ENCODE measurements at places on chromosomes 3 and 15.

DNA sequence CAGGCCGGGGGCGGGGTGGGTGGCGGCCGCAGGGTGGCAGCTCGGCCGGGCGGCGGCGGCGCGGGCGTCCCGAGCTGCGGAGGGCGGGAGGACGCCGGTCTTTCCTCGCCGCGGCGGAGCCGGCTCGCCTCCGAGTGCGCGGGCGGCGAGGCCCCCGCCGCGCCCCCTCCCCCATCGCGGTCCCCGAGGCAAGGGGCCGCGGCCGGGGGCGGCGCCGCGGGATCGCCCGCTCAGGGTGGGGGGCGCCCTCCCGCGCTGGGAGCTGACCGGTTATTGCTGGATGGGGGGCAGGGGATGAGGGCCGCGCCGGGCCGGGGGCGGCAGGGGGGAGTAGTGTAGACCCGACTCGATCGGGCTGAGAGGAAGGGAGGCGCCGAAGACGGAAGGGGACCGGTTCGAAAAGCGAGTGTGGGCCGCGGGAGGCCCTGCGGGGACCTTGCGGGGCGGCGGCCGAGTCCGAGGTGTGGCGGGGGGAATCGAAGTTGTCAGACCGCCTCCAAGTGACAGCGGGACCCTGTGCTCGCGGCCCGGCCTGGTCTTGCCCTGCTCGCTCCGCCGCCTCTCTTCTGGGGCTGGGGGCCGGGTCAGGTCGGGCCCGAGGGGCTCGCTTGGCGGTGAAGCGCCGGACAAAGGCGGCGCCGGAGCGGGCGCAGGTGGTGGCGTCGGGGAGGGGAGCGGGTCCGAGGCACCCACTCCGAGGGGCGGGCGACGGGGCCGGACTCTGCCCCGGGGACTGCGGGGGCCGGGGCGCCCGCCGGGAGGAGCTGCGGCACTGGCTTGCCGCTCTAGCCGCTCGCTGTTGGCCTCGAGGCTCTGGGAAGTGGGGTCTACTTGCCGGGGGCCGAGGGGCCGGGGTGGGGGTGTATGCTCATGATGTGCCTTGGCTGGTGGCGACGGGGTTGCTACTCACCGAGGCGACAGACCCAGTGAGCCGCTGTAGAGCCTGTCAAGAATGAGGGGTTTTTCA, 1.1 kb downstream of the BAHD1 start:
- DNase-seq: no peak

- no peak for DNase-seq
These were observed 175.0 kb downstream of the OPA1 start for GRCh38 chr3:193768070-193768394.

DNA sequence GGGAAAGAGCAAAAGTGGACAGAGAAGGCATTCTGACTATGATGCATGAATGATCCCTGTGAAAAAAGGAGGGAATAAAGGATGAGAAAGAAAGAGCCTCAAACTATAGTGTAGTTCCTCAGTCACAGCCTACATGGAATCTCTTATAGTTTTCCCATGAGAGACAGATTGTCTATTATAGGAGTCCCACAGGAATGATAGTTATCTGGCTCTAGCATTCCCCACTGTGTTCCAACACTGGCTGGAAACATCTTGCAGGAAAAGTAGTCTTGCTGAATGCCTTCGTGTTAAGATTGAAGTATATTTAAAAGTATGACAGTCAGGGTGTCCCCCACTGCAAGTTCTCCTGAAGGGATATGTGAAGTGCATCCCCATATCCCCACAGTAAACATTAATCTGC, 641.5 kb upstream of the NECTIN3 start:
- DNase-seq: no peak

- DNase-seq: peak; percentile 79
These were observed 8.4 kb downstream of the NBEAL2 start for GRCh38 chr3:46987743-46988401.

GRCh38 chr15:66956672-66957430, 108.6 kb upstream of the SMAD3 start:
- DNase-seq: no peak

GRCh38 chr15:65033659-65034269, 4.3 kb upstream of the MTFMT start:
- no peak for DNase-seq

GRCh38 chr15:91422797-91423196, 322.7 kb downstream of the SV2B start:
- DNase-seq: no peak

GRCh38 chr15:28081594-28081993, 17.5 kb downstream of the OCA2 start:
- DNase-seq: no peak

- no peak for DNase-seq
These were observed 55.2 kb upstream of the SSR3 start for GRCh38 chr3:156610154-156610553.

GRCh38 chr3:57805674-57806073, 49.6 kb downstream of the SLMAP start:
- DNase-seq: no peak

GRCh38 chr3:133970916-133971315, 58.8 kb downstream of the SLCO2A1 start:
- no peak for DNase-seq

- no peak for DNase-seq
These were observed 218.0 kb downstream of the XXYLT1 start for GRCh38 chr3:195052939-195053338.

- DNase-seq: no peak
These were observed 36.3 kb upstream of the PCOLCE2 start for GRCh38 chr3:142925140-142925539.
